ENCODE measurements at places on chromosomes 2 and 18. TPM values are rescaled to one million over a fixed set of nuclear protein-coding genes. Genes with fewer than 3 reads are reported as not detected.

DNA sequence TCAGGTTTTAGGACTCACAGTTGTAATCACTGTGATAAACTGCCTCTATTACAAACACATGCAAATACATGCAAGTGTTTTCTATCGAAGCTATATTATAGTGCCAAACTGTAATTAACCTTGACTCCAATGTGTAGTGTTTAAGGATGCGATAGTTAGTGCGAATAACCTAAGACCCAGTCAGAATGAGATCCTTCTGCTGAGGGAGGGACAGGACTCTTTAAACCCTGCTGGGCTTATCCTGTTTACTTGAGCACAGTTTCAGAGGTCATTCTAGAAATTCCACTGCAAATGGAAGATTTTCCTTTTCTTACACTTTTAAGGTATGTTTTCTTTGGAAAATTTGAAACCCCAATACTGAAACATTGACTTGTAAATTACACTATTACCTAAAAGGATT, 68.2 kb downstream of the CALCRL start:
- H3K27ac ChIP-seq: no peak overlapping the region
- no peaks in the 10 kb centered on the region for H3K27me3 ChIP-seq
- H3K4me3 ChIP-seq: no peak overlapping the region
- no peaks in the 10 kb centered on the region for H3K4me1 ChIP-seq

PFN4 gene
- total RNA-seq: not detected

RPL37A gene
- 4,871 TPM for total RNA-seq

GRCh38 chr2:10794876-10795275, 17.7 kb downstream of the PDIA6 start:
- H3K27me3 ChIP-seq: no peaks in the 10 kb centered on the region
- H3K27ac ChIP-seq: no peak overlapping the region
- peaks cover 42% of the 10 kb centered on the region for H3K36me3 ChIP-seq

GRCh38 chr2:794554-795241, 117.5 kb upstream of the TMEM18 start:
- no peaks in the 10 kb centered on the region for H3K36me3 ChIP-seq
- H3K27ac ChIP-seq: no peak overlapping the region
- no peaks in the 10 kb centered on the region for H3K27me3 ChIP-seq
- no peak overlapping the region for H3K4me3 ChIP-seq

DNA sequence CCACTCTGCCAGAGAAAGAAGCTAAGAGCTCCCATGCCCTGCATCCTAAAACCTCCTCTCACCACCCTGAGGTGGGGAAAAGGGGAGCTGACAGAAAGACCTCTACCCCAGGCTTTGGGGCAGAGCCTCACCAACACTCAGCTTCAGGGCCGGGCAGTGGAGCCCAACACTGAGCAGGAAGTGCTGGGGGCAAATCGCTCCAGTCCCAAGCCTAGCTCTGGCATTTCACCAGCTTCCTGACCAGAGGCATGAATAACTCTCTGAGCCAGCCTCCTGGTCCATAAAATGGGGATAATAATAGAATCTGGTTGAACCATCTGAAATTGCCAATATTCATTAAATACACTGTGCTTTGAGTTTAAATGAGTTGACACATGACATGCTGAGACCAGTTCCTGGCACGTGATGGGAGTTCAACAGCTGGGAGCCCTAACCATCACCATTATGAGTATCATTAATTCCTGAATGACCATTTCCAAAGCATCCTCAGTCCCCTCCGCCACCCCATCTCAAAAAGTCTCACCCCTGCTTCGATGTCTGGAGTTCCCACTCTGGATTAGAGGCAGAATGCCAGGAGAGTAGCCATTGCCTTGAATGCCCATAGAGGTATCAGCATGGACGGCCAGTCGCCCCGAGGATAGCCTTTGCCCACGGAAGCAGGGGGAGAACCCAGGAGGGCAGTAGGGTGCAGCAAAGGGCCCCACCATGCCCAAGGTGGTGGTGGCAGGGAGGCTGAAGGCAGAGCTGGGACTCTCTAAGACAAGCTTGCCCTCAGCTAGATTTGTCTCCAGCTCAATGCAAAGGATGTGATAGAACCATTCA, 153.4 kb downstream of the TNS1 start:
- H3K27me3 ChIP-seq: peaks cover 2% of the 10 kb centered on the region
- H3K36me3 ChIP-seq: no peaks in the 10 kb centered on the region
- DNase-seq: no peak
- H3K4me3 ChIP-seq: no peak overlapping the region
- H3K27ac ChIP-seq: no peak overlapping the region

IL36A gene
- total RNA-seq: not detected

ANAPC1 gene
- total RNA-seq: 104 TPM

DNA sequence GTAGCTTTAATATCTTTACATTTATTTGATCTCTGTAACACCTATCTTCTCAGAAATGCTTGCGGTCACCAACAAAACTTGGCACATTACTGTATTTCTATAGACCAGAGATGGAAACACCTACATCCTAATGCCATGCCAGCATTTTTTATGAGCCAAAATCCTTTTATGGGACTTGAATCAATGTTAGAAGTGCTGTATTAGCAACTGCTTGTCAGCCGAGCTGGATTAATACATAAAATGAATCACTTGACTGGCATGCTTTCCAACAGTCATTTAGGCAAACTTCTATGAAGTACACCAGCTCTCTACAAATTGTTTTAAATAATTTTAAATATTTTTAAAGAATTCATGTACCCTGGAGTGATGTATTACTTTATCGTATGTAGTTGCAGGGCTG, 272.9 kb upstream of the NRP2 start:
- H3K4me3 ChIP-seq: no peak overlapping the region
- no peak for DNase-seq
- H3K27ac ChIP-seq: no peak overlapping the region
- no peaks in the 10 kb centered on the region for H3K36me3 ChIP-seq
- H3K27me3 ChIP-seq: no peaks in the 10 kb centered on the region

MRO gene
- not detected for total RNA-seq

DNA sequence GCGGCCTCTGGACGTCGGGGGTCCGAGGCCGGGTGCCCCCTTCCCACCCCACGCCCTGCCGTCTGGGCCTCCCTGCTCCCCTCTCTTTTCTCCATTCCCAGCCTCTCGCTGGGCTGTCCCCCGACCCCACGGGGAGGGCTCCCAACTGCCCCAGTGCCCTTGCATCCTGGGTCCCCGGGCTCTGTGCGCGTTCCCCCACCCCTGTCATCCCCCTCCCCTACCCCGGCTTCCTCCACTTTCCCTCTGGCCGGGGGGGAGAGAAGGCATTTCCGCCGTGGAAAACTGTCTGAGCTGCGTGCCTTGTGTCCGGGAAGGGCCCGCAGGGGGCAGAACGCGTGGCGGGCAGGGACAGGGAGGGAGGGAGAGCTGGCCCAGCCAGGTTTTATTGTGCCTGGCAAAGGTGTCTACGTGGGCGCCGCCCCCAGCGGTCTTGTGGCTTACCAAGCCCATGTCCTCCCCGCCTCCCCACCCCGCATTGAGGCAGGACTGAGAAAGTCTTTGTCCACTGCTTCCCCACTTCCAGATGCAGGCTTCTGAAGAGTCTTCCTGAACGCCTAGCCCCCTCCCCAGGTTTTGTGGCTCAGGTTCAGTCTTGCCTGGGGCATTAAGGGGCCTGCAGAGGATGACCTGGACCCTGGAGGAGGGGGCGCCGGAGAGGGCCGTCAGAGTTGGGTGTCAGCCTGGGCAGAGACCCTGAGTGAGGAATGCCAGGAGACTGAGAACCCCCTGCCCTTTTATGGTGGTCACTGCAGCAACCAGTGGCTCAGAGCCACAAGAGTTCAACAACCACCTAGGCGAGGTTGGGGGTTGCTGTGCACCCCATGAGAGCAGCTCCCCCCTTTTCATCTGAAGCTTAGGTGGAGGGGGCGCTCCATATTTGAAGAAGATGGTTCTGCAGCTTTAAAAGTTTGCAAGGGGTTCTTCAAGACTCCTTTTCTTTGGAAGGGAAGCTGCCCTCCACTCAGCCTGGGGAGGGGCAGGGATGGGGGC, 1.3 kb downstream of the ITM2C start:
- H3K4me1 ChIP-seq: peaks cover 49% of the 10 kb centered on the region
- peak overlapping the region; percentile 74 for H3K4me3 ChIP-seq
- no peaks in the 10 kb centered on the region for H3K36me3 ChIP-seq
- peaks cover 4% of the 10 kb centered on the region for H3K27me3 ChIP-seq

DNA sequence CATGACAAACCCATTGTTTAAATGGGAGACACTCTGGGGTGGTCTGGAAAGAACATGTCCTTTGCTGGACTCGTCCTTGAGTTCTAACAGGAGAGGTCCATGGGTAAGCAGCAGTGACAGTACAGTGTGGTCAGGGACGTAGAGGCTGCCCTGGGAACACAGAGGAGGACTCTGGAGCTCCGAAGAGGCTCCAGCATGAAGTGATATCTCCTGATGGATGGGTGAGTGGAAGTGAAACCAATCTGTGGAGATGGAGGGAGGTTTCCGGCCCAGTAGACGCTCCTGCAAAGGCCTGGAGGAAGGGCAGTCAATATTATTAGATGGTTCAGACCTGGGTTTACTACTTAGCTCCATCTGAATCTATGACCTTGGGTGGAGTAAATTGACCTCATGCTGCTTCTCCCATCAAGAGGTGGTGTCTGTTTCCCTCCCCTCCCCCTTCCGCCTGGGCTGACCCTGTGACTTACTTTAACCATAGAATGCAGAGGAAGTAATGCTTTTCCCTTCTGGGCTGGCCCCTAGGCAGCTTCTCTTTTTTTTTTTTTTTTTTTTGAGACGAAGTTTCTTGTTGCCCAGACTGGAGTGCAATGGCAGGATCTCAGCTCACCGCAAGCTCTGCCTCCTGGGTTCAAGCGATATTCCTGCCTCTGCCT, 2.3 kb upstream of the TFCP2L1 start:
- H3K27me3 ChIP-seq: peaks cover 36% of the 10 kb centered on the region
- no peak overlapping the region for H3K4me3 ChIP-seq
- no peaks in the 10 kb centered on the region for H3K36me3 ChIP-seq

B3GNT7 gene
- not detected for total RNA-seq

- peak; percentile 67 for DNase-seq
- H3K27ac ChIP-seq: no peak overlapping the region
- H3K36me3 ChIP-seq: peaks cover 2% of the 10 kb centered on the region
These were observed 56.8 kb downstream of the BIN1 start for GRCh38 chr2:127049927-127050802.

DNA sequence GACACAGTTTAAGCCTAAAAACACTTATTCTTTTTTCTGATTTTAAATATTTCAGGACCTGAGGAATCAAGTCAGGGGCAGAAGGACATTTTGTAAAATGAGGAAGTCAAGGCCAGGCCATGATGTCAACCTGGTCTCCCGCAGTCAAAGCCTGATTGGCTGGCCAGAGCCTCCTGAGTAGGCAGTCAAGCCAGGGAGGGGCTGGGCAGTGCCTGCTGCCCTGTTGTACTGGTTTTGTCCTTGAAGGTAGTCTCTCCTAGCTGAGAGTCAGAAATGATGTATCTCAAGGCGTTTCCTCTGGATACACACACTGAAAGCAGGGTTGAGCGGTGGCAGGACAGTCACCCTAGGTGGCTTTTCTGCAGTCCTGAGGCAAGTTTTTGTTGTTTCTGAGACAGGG, 19.8 kb downstream of the CCT7 start:
- no peak overlapping the region for H3K4me3 ChIP-seq
- H3K36me3 ChIP-seq: peaks cover 20% of the 10 kb centered on the region
- H3K27ac ChIP-seq: no peak overlapping the region
- DNase-seq: no peak
- H3K4me1 ChIP-seq: no peaks in the 10 kb centered on the region

DNA sequence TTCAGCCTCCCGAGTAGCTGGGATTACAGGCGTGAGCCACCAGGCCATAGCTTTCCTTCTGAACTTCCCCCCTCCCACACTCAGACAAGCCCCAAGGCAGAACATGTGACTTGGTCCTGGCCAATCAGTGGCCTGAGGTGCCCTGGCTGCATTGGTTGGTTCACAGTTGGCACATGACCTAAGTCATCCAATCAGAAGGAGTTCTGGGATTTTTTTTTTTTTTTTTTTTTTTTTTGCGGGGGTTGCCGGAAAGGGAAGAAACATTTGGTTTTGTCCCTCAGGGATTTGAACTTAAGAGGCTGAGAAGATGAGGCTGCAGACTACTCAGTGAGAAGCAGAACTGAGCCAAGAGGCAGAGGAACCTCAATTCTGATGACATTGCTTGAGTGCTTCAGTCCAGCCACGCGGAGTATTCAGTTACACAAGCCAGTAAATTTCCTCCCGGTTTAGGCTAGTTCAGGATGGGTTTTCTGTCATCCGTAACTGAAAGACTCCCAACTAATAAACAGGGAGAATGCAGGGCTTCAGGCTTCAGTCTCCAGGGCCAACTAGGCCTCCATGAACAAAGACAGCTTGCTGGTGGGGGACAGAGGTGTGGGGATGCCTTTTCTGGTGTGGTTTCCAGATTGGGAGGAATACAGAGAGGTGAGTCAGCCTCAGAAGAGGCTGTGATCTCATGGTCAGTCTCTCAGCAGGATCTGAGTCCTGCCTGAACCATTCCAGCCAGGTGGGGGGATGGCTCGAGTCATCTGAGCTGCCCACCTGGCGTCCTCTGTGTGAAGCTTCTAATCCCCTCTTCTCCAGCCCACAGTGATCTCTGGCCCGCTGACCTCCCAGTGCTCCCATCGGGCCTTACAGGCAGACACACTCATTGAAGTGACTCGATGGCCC, 9.2 kb downstream of the PTMA start:
- peaks cover 16% of the 10 kb centered on the region for H3K4me1 ChIP-seq
- DNase-seq: no peak
- H3K36me3 ChIP-seq: peaks cover 8% of the 10 kb centered on the region
- H3K27ac ChIP-seq: no peak overlapping the region
- H3K27me3 ChIP-seq: no peaks in the 10 kb centered on the region

LCT gene
- 0.07 TPM for total RNA-seq

HMSD gene
- 25.0 TPM for total RNA-seq

GRCh38 chr2:117858892-117859531, 44.5 kb downstream of the DDX18 start:
- H3K27ac ChIP-seq: no peak overlapping the region
- no peak for DNase-seq
- no peak overlapping the region for H3K4me3 ChIP-seq
- H3K36me3 ChIP-seq: no peaks in the 10 kb centered on the region
- peaks cover 39% of the 10 kb centered on the region for H3K27me3 ChIP-seq

GRCh38 chr18:50847192-50847591, 27.4 kb upstream of the MRO start:
- DNase-seq: no peak
- no peak overlapping the region for H3K4me3 ChIP-seq
- no peaks in the 10 kb centered on the region for H3K36me3 ChIP-seq
- no peaks in the 10 kb centered on the region for H3K4me1 ChIP-seq
- no peak overlapping the region for H3K27ac ChIP-seq
